ENCODE measurements at places on chromosomes 1 and 21.
A peak's percentile ranks its signal among the peaks of the same experiment; 100 is the strongest.

DNA sequence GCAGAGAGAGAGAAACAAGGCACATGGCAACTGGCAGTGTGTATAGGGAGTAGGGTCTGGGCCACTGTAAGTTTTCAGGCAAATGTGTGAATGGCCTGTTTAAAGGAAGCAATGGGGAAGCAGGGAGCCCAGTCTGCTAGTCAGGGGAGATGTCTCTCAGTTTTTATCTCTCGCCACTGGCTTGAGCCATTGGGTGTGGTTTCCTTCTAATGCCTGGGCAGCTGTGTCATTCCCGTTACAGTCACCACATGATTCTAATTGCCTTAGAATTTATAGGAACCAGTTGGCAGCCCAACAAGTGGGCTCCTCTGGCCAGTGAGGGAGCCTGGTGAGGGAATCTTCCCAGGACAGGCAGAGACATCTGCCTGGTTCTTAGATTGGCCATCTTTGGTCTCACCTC, 182.4 kb downstream of the DISC1 start:
- DNase-seq: no peak

- no peak for DNase-seq
These were observed 533.6 kb downstream of the PTPRC start for GRCh38 chr1:199172171-199173124.

DNA sequence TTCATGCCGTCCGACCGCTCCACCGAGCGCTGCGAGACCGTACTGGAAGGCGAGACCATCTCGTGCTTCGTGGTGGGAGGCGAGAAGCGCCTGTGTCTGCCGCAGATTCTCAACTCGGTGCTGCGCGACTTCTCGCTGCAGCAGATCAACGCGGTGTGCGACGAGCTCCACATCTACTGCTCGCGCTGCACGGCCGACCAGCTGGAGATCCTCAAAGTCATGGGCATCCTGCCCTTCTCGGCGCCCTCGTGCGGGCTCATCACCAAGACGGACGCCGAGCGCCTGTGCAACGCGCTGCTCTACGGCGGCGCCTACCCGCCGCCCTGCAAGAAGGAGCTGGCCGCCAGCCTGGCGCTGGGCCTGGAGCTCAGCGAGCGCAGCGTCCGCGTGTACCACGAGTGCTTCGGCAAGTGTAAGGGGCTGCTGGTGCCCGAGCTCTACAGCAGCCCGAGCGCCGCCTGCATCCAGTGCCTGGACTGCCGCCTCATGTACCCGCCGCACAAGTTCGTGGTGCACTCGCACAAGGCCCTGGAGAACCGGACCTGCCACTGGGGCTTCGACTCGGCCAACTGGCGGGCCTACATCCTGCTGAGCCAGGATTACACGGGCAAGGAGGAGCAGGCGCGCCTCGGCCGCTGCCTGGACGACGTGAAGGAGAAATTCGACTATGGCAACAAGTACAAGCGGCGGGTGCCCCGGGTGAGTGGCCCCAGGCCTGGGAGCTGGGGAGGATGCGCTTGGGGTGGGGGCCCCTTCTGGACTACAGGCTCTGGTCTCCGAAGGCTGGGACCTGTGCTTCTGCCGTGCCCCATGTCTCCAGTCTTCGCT, 1.1 kb downstream of the SKI start:
- DNase-seq: no peak

DNA sequence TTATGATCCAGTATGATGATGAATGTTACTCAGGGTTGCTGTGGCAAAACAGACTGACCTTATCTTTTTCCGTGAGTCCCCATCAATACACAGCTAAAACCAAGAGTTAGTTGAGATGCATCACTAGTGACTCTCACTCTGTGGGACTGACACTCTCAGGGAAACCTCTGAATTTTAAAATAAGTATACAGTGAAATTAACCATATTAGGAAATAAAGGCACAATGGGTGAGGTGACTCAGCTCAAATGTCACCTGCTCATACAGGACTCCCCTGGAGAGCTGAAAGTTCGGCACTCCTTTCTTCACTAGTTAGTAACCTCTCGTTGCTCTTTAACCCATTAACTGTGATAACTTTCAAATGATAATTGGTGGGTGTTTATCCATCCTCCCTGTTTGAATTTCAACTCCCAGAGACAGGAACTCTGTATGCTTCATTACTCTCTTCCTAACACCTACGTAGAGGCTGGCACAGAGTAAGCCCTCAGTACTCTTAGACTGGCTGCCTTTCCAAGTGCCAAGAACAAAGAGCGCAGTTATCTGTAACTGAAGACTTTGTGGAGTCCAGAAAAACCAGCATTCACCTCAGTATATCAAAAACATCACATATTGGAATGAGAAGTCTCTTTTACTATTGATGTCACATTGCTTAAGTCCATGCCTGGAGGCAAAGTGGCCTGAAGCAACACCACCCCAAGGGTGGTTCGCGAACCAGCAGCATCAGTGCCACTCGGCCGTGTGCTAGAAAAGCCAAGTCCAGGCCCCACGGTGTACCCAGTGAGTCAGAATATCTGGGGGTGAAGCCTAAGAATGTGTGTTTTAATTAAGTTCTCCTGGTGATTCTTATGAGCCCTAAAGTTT, 91.1 kb downstream of the NIBAN1 start:
- no peak for DNase-seq

DNA sequence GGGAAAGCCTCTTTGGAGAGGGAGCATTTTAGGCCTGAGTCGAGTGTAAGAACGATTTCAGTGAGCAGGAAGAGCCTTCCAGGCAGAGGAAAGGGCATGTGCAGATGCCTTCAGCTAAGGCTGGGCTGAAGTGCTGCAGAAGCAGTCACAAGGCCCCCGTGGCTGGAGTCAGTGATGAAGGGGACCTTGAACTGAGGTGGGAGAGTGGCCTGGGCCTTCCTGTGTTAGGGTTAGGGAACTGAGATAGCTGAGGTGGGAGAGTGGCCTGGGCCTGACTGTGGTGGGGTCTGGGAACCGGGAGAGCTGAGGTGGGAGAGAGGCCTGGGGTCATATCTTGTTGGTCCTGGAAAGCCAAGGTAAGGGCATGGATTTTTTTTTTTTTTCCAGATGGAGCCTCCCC, 50.9 kb upstream of the ETV3 start:
- no peak for DNase-seq

- no peak for DNase-seq
These were observed 241.8 kb upstream of the KIAA0040 start for GRCh38 chr1:175434283-175434860.

- DNase-seq: no peak
These were observed 53.8 kb upstream of the HPDL start for GRCh38 chr1:45272913-45273371.

GRCh38 chr1:184294101-184294500, 92.7 kb upstream of the C1orf21 start:
- DNase-seq: no peak

- no peak for DNase-seq
These were observed 20.9 kb downstream of the TMEM50B start for GRCh38 chr21:33458861-33459260.

- DNase-seq: peak; percentile 78
These were observed at the start of gene HPCA for GRCh38 chr1:32886004-32886827. HPCA (plus strand) TSS chr1:32886491; CDS start chr1:32888899, 2,408 bp downstream.

- no peak for DNase-seq
These were observed 277.7 kb downstream of the FAM72C start for GRCh38 chr1:143694085-143694484.

GRCh38 chr1:81671038-81671437, 129.7 kb upstream of the ADGRL2 start:
- DNase-seq: no peak

GRCh38 chr21:31098576-31099005, 60.3 kb upstream of the KRTAP19-8 start:
- peak; percentile 45 for DNase-seq

DNA sequence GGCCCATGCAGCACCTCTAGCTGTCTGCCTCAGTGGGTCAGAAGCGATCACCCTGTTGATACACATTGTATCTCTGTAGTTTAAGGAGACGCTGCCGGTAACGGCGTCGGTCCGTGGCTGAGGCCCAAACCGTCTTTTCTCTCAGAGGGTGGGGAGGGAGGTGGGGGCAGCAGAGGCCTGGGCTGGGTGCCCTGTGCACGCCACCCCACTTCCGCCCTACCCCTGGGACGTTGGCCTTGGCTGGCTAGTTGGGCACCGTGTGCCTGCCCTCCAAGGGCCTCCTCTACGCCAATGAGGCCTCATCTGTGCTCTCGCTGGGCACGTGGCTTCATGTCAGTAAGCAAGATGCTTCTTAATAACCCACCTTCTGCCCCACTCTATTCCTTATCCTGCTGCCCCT, 9.4 kb downstream of the ZC3H12A start:
- DNase-seq: no peak

GRCh38 chr1:240094041-240094722, 2.5 kb downstream of the FMN2 start:
- no peak for DNase-seq

DNA sequence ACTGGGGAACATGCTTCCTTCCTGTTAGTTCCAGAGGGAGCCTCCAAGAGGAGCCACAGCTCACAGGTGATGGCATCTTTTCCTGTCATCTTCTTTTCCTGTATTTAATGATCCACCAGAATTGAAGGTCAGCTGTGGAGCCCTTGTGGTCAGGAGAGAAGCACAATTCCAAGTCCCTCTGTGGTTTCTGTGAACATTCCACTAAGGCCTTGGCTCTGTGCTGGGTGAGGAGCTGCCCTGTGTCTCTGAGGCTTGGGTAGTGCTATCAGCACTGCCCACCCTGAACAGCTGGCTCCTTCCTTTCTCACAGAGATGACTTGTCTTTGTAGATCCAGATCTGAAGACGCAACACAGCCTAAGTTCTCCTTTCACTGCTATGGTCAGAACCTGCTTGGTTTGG, 141.9 kb upstream of the MAP1LC3C start:
- DNase-seq: no peak

DNA sequence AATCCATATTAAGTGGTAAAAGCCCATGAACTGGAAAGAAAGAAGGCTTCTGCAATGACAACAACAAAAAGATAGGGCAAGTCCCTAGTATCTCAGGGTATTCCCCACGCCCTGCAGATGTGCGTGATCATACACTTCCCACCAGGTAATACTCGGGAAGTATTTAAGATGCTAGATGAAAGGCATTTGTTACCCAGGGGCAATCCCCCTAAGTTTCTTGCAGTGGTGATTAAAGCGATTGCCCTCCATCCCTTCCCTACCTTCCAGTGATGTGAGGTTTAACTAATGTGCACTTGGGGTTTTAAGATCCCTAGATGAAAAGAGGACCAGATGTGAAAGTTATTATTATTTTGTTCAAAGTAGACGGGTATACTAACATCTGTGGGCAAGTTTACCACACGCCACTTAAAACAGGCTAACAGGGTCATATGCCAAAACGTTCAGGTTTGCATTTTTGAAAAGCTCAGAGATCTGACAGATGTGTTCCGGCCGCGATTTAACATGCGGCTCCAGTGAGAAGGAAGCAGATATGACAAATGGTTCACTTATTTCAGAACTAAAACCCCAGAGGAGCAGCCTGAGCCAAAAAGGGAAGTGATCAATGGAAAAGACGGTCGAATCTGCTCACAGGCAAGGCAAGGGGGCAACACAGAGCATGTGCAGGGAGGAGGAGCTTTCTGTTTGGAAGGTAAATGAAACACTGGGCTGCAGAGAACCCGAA, 17.4 kb downstream of the TIAM1 start:
- DNase-seq: no peak

GRCh38 chr1:56911098-56911938, 54.5 kb downstream of the C8B start:
- no peak for DNase-seq

- no peak for DNase-seq
These were observed 52.6 kb downstream of the LAMC1 start for GRCh38 chr1:183075861-183076260.

- no peak for DNase-seq
These were observed 74.0 kb upstream of the LRRC53 start for GRCh38 chr1:74586253-74586897.

DNA sequence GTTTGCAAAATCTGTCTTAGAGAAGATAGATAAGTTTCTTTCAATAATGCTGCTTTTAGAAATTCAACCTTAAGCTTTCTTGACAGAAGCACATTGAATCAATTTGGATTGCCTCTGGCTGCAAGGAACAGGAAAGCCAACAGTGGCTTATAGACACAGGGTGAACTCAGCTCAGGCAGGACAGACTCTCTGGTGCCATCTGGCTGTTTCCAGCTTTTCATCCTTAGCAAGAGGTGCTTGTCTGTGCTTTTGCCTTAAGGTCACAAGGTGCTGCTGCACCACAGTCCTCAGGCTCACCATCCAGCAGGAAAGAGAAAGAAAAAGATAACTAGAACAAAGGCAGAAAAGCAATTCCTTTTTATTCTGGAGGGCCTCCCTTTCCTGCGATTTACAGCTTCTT, 93.7 kb upstream of the ETS2 start:
- DNase-seq: no peak

GRCh38 chr1:115445090-115445489, 107.0 kb upstream of the NGF start:
- DNase-seq: no peak

GRCh38 chr1:221667504-221667903, 74.4 kb downstream of the DUSP10 start:
- DNase-seq: no peak

DNA sequence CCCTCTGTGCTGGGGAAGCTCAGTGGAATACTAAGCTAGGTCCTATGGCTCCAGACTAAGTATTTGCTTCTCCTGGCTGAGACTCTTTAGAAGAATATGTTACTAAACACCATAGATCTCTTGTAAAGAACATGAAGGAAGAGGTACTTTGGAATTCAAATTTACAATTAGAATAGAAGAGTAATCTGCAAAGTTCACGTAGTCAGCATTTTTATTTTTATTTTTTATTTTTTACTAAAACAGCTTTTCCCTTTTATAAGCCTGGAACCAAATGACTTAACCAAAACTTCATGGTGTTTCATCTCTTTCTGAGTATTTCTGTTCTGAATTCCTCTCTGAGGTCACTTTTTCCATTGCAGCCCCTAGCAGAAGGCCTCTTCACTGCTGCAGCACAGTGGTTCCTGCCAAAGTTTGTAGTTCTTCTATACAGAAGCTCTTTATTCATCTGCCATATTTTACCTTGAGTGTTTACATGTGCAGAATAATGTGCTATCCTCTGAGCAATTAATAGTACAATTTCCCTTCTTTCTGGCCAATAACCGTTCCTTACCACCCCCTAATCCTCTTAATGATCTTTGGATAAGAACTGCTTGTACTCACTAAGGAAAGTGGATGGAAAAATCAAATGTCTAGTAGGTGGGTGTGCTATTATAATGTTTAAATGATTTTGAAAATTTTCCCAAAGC, 27.2 kb downstream of the TSEN15 start:
- DNase-seq: no peak

DNA sequence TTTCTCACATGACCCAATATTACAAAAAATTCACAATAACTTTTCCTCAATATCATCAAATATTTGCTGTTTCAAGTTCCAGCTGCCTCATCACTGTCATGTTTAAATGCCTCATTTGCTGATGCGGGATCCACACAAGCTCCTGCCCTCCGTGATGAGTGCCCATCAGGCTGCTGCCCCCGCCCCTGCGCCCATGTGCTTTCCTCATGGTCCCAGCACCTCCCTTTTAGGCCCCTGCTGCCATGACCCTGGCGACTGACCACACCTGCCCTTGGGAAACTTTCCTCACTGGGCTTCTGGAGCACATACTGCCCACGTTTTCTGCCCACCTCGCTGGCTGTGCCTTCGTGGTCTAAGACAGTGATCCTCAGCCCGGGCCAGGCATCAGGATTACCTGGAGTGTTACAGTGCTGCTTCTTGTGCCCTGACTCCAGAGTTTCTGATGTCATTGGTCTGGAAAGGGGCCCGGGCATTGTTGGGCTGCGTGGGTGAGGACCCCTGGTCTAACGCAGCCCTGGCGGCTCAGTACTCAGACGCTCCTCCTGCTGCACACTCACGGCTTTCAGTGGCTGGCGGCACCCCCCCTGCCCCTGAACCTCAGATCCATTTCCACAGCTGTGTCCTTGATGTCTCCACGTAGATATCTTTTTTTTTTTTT, 20.5 kb downstream of the PLEKHM2 start:
- DNase-seq: no peak

Data from renal pelvis (tissue), 12 donors.